ENCODE measurements at places on chromosomes 11 and 22.

DNA sequence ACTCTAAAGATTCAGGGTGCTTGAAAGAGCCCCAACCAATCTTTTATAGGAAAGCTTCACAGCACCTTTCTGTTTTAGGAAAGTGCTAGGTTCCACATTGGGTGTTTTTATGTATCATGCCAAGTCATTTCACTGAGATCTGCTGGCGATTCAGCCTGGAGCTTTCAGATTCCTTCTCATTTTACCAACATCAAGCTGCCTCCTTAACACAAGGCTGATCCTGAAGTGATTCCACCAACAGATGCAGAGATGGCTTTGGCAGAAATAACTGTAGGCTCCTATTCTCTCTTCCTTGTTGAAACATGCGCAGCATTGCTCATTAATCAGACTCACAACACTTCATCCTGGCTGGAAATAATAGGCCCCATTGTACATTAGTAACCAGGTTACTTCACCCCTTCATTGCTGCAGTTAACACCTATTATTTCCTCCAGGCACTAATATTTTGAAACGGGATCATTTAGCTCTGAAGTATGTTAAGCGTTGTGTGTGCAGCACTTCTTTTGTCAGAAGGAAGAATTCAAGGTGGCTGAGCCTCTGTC, 89.0 kb downstream of the OPCML start:
- no peak for DNase-seq

- DNase-seq = no peak
Measured at GRCh38 chr11:69521457-69521856, 40.0 kb downstream of the LINC01488 start.

DNA sequence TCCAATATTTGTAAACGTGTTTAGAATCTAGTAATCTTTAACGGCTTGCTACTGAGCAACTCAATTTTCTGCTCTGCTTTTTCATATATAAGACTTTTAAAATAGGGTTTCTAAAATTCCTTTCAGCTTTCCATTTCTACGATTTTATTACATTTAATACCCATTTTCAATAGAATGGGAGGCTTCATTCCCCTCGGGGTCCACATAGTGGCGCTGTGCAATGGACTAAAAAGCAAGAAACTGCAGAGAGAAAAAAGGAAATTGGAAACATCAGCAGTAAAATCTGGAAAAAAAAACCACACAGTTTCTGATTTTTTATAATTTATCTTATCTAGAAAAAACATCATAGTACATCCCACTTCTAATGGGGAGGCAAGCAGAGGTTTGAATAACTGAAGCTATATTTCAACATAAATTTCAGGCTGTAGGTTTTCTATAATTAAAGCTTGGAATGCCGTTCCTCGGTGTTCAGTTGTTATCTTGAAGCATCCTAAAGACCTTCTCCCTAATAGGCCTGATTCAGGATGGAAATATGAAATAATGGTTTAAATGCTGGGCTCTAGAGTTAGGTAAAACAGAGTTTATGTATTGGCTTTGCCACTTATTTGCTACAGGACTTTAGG, 18.7 kb upstream of the JHY start:
- peak; percentile 19 for DNase-seq

DNA sequence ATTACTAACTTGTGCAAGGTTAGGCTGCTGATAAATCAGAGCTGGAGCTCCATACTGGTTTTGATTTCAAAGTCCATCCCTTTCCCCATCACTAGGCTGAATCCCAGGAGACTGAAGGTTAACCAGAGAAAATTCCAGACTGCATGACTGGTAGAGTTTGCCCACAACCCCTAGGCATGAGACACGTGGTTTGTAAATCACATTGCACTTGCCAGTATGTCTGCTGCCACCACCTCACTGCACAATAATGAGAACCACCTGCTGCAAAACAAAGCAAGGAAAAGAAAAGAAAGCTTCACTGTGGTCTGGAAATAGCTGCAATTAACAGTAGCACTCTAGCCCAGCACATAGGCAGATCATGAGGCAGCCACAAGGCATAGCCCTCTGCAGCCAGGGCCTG, 67.6 kb upstream of the NTM start:
- DNase-seq = no peak

- no peak for DNase-seq
Measured at GRCh38 chr11:75503531-75504099, 22.1 kb downstream of the GDPD5 start.

- no peak for DNase-seq
Measured at GRCh38 chr11:112400476-112401014, 139.9 kb upstream of the PLET1 start.

DNA sequence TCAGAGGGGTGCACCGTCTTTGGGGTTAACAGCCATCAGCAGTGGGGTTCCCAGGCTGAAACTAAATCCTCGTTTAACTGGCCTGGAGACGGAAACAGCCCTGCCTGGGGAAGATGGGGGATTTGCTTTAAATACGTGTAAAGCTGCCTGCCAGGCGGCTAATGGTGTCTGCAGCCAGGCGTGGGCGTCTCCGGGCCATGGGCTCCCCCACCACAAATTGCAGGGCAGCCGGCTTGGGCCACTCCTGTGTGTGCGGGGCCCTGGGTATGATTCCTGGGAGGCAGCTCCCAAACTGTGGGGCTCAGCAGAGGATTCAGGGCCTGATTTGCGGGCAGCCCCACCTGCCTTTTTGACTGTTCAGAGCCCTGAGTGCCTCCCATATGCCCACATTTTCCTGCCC, 110.5 kb downstream of the KCNQ1 start:
- no peak for DNase-seq

DNA sequence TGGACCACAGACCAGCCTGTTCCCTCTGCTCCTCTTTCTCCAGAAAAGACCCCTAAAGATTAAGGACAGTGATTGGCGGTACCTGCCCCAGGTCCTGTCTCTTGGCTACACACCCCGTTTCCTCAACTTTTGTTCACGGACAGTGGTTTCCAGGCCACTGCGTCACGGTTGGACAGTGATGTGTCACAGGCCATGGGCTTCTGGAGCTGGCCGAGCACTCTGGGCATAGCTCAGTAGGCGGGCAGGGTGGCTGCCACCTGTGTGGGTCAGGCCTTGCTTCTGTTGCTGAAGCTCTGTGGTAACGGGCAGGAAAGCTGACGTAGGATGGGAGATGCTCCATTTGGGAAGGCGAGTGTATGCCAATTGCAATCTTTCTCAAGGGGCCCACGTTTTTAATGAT, 13.6 kb downstream of the TUB start:
- DNase-seq = no peak

DNA sequence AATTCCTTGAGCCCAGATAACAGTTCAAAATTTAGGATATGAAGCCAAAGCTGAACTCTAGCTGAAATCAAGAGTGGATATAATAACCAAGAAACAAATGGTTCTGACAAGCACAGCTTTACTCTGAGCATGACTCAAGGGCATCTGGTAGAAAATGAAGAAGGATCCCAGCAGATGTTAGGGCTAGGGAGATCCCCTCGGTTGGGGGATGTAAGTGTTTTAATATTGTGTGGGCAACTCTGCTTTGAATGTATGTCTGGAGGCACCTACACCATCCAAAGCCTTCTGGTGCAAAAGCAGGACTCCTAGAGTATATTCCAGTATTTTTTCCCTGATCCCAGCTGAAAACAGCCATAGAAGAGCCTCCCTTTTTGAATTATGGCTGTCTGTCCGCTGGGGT, 61.7 kb downstream of the FLI1 start:
- DNase-seq = no peak

DNA sequence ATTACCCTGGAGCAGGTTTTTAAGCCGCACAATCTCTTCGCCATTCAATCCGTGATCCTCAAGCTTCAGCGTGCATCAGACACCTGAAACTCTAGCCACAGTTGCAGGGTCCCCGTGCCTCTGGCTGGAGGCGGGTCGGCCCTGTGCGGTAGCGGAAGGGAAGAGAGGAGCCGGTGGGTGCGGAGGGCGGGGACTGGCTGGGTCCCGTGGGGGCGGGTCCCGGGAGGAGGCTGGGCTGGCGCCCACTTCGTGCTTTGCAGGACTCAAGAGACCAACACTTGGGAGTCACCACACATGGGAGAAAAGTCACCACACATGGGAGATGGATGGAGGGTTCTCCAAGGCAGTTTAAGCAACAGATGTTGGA, 772 bp downstream of the C22orf15 start:
- DNase-seq = no peak

- no peak for DNase-seq
Measured at GRCh38 chr11:112051768-112052167, 22.0 kb downstream of the PIH1D2 start.

GRCh38 chr11:128451652-128452470, 135.5 kb downstream of the ETS1 start:
- no peak for DNase-seq

- no peak for DNase-seq
Measured at GRCh38 chr22:17343766-17344165, 25.5 kb upstream of the CECR2 start.

GRCh38 chr22:36285545-36285944, 32.6 kb downstream of the APOL1 start:
- no peak for DNase-seq

Measured in SW 1271 (cell line).